Activated naive CD8-positive, alpha-beta T cell treated with anti-CD3 and anti-CD28 coated beads, Interleukin-2, amount 50 U/mL, for 16 hours (primary cell): ENCODE measurements at places on chromosomes 2 and 18.

- no peak for DNase-seq
Observed at GRCh38 chr2:239793836-239794235, 231.3 kb downstream of the NDUFA10 start.

- DNase-seq = no peak
Observed at GRCh38 chr2:121790276-121790956, 35.0 kb downstream of the TSN start.

DNA sequence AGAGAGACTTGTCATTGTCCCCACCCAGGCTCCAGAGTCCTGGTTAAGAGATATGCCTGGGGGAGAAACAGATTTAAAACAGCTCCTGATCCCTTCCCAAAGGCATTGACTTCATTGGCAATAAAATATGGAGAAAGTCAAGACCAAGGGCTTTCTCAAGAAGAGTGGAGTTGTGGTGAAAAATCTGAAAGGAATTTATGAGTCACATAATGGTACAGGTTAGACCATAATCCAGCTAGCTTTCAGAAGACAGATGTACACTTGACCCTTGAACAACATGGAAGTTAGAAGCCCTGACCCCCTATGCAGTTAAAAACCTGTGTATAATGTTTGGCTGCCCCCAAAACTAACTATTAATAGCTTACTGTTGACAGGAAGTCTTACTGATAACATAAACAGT is 599.1 kb upstream of the SOX11 start:
- no peak for DNase-seq

DNA sequence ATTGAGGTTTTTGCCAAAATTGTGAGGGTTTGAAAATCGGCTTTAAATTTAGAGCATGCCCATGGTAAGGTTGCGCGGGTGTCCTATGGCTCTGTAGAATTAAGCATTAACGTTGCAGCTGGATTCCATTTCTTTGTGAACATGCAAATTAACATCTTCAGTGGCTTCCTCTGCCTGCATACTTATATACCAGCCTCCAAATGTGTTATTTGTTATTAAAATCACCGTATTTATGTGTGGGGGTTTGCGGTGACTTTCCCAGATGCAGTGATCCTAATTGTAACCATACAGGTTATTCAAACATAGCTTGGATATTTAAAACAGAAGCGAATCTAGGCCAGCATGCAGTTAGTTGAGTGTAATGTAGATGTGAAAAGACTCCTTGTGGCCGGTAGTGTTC is 80.2 kb downstream of the TGOLN2 start:
- no peak for DNase-seq

DNA sequence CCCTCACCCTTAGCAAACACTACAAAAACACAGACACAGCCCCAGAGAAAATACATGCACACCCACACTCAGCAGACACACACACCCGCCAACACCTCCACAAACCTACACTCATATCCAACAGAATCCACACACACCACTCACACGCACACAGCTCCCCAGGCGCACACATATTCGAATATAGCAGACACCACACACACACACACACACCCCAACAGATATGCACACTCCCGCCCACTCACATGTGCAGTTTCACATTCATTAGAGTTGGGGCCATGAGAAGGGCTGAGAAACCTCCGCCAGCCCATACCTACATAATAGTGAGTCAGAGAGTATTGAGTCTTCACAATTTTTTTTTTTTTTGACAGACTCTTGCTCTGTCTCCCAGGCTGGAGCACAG is 29.4 kb upstream of the NOTO start:
- DNase-seq = no peak
